ENCODE measurements at places on chromosomes 13 and 19.

DNA sequence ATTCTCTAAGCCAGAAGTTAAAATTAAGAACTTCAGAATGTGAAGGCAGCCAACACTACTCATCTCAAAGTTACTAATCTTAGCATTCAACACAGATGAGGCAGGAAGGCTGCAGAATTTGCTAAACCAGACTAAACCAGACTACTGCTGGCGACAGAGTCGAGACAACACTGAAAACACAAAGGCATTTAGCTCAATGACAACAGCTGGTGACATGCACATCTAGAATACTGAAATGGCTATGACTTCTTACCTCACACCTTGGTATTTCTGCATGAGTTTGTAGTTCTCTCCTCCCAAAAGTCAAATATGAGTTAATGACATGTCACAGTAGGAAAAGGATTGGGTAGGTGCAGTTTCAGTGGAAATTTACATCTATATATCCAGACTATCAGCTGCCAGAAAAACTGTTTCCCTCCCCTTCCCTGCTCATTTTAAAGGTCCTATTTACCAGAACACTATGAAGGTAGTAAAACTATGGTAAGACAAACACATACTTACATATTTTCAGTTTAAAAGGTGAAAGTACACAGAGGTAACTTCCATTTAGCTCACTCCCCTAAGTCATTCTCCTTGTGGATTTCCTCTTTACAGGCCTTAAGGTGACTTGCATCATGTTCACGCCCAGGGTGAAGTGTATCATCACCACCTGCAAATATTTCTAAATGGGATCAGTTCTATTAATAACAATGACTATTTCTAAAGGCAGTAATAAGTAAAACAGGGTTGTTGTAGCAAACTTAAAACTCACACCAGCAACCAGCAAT, 21.4 kb downstream of the FOXO1 start:
- DNase-seq = no peak

GRCh38 chr19:56991912-56992311, 127.9 kb upstream of the USP29 start:
- DNase-seq = no peak

GRCh38 chr19:4174895-4175668, 7.3 kb downstream of the SIRT6 start:
- DNase-seq = no peak

DNA sequence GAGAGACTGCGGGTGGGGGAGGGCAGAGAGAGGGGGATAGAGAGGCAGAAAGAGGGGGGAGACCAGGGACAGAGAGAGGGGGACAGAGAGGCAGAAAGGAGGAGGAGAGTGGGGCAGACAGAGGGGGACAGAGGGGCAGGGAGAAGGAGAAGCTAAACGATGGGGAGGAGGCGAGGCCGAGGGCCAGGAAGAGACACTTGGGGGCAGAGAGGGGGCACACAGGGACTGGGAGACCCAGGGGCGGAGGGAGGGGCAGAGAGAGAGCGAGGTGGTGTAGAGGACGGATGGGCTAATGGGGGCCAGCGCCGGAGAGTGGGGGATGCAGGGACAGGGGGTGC, 666 bp downstream of the MEIS3 start:
- DNase-seq = no peak

GRCh38 chr13:45119469-45119990, 780 bp upstream of the GTF2F2 start:
- peak; percentile 61 for DNase-seq

GRCh38 chr13:51980908-51981307, 30.3 kb downstream of the ATP7B start:
- DNase-seq = no peak
